ENCODE measurements at places on chromosomes 1 and 21. TPM values are rescaled to one million over a fixed set of nuclear protein-coding genes. Genes with fewer than 3 reads are reported as not detected.
A peak's percentile ranks its signal among the peaks of the same experiment; 100 is the strongest.

Gene CRYAA
- not detected for polyA plus RNA-seq

GRCh38 chr1:22385537-22385936, 66.1 kb upstream of the ZBTB40 start:
- no peaks in the 10 kb centered on the region for H3K4me1 ChIP-seq
- peaks cover 40% of the 10 kb centered on the region for H3K27me3 ChIP-seq
- no peak overlapping the region for H3K27ac ChIP-seq
- H3K36me3 ChIP-seq, result no peaks in the 10 kb centered on the region
- no peak overlapping the region for H3K4me3 ChIP-seq
- DNase-seq, result no peak

DNA sequence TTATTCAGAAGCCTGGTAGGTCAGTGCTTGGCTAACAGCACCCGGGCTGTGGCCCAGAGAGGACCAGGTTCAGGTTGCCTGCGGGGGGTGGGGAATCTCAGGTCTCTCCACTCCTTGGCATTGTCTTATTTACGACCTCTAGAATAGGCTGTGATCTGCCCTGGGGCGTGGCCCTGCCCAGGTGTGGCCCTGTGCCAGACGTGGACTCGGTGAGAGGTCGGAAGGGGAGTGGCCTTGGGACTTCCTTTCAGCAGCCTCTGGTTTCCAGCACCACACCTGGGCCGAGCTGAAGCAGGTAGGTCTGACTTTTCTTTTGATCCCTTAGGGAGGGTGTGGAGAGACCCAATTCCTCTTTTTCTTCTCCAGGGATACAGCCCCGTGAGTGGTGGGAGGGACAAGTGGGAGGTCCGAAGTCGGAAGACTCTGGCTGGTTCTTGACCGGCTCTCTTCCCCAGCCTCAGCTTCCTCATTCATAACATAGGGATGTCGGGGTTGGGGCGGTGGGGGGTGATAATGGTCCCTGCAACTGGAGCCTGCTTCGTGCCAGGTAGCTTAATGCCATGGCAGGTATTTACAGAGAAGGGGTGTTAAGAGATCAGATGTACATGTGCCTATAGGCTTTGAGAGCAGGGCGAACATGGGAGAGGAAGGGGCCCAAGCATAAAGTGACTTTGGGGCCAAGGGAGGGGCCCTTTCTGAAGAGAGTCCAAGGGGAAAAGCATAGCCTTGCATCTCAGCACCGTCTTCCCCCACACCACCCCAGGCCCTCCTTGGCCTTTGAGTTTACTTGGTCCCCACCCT, 16.5 kb downstream of the ACOT11 start:
- DNase-seq, result no peak
- H3K27ac ChIP-seq, result no peak overlapping the region
- no peaks in the 10 kb centered on the region for H3K36me3 ChIP-seq
- peaks cover 12% of the 10 kb centered on the region for H3K27me3 ChIP-seq
- H3K4me1 ChIP-seq, result peaks cover 8% of the 10 kb centered on the region

Gene NR1I3
- not detected for polyA plus RNA-seq

GRCh38 chr1:206032380-206033140, 8.9 kb upstream of the CTSE start:
- no peaks in the 10 kb centered on the region for H3K27me3 ChIP-seq
- H3K4me1 ChIP-seq, result peaks cover 51% of the 10 kb centered on the region
- no peak overlapping the region for H3K4me3 ChIP-seq
- H3K27ac ChIP-seq, result peak overlapping the region; percentile 98
- DNase-seq, result no peak

- no peak overlapping the region for H3K4me3 ChIP-seq
- H3K27ac ChIP-seq, result no peak overlapping the region
- H3K4me1 ChIP-seq, result no peaks in the 10 kb centered on the region
- H3K36me3 ChIP-seq, result no peaks in the 10 kb centered on the region
- H3K27me3 ChIP-seq, result peaks cover 26% of the 10 kb centered on the region
- no peak for DNase-seq
These were observed 51.4 kb upstream of the DIRAS3 start for GRCh38 chr1:68101829-68102228.

DNA sequence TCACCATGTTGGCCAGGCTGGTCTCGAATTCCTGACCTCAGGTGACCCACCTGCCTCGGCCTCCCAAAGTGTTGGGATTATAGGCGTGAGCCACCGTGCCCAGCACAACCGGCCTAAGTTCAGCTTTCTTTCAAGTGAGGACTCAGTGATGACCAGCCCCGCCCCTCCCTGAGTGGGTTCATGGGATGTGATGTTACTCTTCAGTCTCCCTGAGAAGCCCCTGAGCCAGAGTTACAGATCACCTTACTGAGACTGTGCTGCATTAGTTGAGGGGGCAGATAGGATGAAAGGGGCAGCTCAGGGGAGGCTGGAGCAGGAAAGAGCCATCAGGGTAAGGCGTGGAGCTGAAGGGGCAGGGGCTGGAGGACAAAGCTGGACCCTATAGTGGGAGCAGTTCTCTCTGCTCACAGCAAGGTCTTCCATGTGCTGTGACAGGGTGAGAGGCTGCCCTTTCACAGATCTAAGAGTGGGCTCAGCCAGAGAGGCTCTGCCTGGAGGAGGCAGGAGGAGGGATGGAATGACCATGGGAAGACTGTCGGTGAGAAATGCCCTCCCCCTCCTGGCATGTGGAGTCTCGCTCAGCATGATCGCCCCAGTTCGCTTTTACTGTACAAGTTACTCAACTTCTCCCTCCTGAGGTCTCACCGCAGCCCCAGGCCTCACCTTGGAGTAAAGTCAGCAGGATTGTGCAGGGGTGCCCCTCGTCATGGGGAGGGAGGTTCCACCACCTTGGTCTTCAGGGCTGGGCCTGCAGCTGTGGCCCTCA, 13.4 kb downstream of the SH2D2A start:
- no peaks in the 10 kb centered on the region for H3K27me3 ChIP-seq
- no peak for DNase-seq
- no peak overlapping the region for H3K27ac ChIP-seq
- H3K4me1 ChIP-seq, result no peaks in the 10 kb centered on the region
- no peak overlapping the region for H3K4me3 ChIP-seq

Gene IGSF8
- polyA plus RNA-seq, result 50.9 TPM

DNA sequence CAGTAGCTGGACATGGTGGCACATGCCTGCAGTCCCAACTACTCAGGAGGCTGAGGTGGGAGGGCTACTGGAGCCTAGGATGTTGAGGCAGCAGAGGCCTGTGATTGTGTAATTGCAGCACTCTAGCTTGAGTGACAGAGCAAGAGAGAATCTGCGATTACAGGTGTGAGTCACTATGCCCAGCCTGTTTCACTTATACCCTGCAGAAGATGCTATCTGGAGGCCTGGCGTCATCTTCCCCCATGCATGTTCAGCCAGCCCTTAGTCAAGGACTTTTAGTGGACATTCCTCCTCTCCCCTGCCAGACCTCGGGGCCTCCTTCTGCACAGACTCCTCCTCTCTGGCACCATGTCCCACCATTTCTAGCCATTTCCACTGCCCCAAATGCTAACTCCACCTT, 36.3 kb upstream of the RCC2 start:
- no peak overlapping the region for H3K4me3 ChIP-seq
- H3K27ac ChIP-seq, result no peak overlapping the region
- H3K27me3 ChIP-seq, result no peaks in the 10 kb centered on the region
- no peaks in the 10 kb centered on the region for H3K36me3 ChIP-seq
- no peak for DNase-seq

DNA sequence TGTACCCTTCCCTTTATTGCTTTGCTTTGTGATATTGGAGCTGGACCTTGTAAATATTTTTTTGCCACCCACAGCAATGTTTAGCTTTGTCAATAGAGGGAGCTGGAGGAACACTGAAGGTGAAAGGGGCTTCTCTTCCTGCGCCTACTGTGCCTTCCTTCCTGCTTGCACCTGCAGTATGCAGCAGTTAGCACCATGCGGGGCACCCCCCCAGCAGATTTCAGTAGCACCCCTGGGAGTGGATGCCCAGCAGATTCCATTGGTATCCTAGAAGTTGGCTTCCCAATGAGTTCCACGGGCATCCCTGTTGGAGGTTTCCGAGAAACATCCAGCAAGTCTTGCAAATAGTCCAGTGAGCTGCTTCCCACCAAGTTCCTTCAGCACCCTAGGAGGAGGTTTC, 25.6 kb downstream of the S100A10 start:
- peaks cover 13% of the 10 kb centered on the region for H3K27me3 ChIP-seq
- H3K4me3 ChIP-seq, result no peak overlapping the region
- no peak overlapping the region for H3K27ac ChIP-seq
- H3K4me1 ChIP-seq, result peaks cover 7% of the 10 kb centered on the region
- peak; percentile 29 for DNase-seq

Gene IL19
- polyA plus RNA-seq, result not detected

DNA sequence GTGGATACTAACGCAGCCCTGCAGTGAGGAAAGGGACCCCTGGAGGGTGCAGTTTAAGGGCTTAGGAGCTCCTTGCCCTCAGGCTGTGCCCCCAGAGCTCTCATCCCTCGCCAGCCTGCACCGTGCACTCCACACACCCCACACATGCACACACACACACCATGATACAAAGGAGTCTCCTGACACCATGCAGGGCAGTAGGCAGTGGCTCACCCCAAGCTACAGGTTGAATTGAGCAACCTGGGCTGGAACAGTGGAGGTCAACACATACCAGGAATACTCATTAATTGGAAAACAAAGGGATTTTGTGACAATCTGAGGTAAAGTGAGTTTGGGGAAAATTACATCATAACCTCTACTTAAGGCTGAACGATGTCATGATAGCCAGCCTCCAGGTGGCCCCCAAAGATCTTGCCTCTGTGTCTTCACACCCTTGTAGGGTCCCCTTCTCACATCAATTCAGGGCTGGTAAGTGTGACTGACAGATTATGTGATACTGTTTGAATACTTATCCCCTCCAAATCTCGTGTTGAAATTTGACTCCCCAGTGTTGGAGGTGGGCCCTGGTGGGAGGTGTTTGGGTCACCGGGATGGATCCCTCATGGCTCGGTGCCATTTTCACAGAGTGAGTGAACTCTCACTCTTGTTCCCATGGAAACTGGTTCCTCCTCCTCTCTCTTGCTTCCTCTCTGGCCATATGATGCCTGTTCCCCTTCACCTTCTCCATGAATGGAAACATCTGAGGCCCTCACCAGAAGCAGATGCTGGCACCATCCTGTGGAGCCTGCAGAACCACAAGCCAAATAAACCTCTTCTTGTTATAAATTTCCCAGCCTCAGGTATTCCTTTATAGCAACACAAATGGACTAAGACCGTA, 111.0 kb upstream of the RAB4A start:
- no peaks in the 10 kb centered on the region for H3K36me3 ChIP-seq
- no peak overlapping the region for H3K4me3 ChIP-seq
- DNase-seq, result no peak
- H3K27ac ChIP-seq, result peak overlapping the region; percentile 73
- no peaks in the 10 kb centered on the region for H3K27me3 ChIP-seq

DNA sequence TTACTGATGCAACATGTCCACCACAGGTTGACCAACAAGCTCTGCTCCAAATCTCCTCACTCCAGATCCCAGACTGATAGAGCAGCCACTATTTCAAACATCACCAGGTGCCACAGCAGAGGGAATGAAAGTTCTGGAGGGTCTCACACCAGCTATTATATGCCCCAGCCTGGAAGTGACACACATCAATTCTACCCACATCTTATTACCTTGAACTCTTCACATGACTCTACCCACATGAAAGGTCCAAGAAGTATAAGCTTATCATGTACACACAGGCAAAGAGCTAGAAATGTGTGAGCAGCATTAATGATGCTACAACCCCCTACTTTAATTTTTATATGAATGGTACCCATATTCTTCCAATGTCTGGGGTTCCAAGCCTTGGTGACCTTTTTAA, 64.2 kb downstream of the SH3GLB1 start:
- no peak overlapping the region for H3K27ac ChIP-seq
- peaks cover 8% of the 10 kb centered on the region for H3K27me3 ChIP-seq
- no peak overlapping the region for H3K4me3 ChIP-seq
- DNase-seq, result no peak
- H3K4me1 ChIP-seq, result no peaks in the 10 kb centered on the region

Gene KLHDC8A
- 0.96 TPM for polyA plus RNA-seq

DNA sequence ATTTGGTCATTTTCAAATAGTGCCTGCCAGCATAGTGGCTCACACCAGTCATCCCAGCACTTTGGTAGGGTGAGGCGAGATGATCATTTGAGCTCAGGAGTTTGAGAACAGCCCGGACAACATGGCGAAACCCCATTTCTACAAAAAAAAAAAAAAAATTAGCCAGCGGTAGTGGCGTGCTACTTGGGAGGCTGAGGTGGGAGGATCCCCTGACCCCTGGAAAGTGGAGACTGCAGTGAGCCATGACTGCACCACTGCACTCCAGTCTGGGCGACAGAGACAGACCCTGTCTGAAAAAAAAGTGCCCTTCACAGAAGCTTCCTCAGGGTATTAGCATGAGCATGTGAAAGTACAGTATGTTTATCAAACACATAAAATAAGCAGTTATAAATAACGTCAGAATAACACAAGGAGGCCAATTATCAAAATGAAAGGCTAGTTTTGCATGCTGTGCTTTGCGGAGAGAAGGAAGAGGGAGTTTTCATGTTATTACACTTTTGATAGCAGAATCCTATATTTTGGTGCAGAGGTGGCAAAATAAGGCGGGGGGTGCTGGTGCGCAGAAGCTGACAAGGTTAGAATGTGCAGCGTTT, 781 bp upstream of the METTL13 start:
- H3K36me3 ChIP-seq, result peaks cover 14% of the 10 kb centered on the region
- peak overlapping the region; percentile 91 for H3K4me3 ChIP-seq
- DNase-seq, result no peak
- peaks cover 44% of the 10 kb centered on the region for H3K4me1 ChIP-seq
- H3K27me3 ChIP-seq, result peaks cover 7% of the 10 kb centered on the region

- H3K27ac ChIP-seq, result no peak overlapping the region
- H3K4me3 ChIP-seq, result no peak overlapping the region
- no peaks in the 10 kb centered on the region for H3K27me3 ChIP-seq
- no peaks in the 10 kb centered on the region for H3K36me3 ChIP-seq
These were observed 62.7 kb upstream of the IPO9 start for GRCh38 chr1:201766131-201766866.

Gene SUSD4
- polyA plus RNA-seq, result not detected

- DNase-seq, result peak; percentile 48
- H3K36me3 ChIP-seq, result no peaks in the 10 kb centered on the region
- peaks cover 87% of the 10 kb centered on the region for H3K4me1 ChIP-seq
- H3K27me3 ChIP-seq, result no peaks in the 10 kb centered on the region
These were observed 52.5 kb upstream of the ID3 start for GRCh38 chr1:23611601-23612327.

DNA sequence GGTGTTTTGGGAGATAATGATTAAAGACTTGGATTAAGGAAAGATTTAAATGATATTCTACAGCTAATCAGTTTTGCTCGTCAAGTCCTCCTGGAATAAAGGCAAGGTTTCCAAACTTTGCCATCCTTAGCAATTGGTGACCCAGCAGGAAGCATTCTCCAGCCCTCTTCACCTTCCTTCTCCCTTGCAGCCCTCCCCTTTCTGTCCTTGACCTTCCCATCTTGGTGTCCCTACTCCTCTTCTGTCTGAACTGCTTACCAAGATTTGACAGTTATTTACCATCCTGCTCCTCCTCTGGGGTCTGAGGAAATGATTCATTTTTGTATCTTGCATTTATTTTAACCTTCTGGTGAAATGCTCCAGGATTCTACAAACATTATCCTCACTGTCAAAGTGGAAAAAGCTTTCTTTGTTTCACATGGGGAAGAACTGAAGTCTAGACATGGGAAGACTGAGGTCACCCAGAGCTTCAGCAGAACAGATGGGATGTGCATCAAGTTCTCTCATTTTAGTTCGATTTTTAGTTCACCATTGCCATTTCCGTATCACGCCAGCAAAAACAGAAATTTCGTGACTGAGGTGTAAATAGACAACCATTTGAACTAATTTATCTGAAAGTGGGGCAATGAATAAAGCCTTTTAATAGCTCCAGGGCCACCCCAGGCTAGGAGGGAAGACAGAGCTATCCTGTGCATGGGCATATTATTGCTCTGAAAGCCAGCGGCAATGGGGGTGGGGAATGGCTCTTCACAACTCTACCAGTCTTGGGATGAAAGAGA, 504.4 kb upstream of the PLXNA2 start:
- no peak overlapping the region for H3K27ac ChIP-seq
- no peak for DNase-seq
- H3K4me1 ChIP-seq, result no peaks in the 10 kb centered on the region
- peaks cover 5% of the 10 kb centered on the region for H3K27me3 ChIP-seq

Measured in naive B cell (primary cell).